ENCODE measurements at places on chromosomes 1 and 21.

DNA sequence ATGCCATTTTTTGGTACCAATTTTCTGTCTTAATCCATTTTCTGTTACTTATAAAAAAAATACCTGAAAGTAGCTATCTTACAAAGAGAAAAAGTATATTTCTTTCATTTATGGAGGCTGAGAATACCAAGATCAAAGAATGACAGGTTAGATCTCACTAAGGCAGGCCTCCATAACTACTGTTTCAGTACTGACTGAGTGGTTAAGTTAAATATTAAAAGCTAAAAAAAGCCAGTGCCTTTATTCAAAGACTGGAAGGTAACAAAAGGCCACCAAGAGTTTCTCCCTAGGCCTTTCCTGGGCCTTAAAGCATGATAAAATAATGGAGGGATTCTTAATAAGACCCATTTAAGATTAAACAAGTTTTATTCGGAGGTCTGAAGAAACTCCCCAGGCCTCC, 687.7 kb upstream of the ADGRL4 start:
- DNase-seq: no peak

GRCh38 chr1:2326524-2326923, 64.8 kb downstream of the MORN1 start:
- DNase-seq: no peak

GRCh38 chr1:19643121-19643520, 990 bp upstream of the NBL1 start:
- DNase-seq: no peak

DNA sequence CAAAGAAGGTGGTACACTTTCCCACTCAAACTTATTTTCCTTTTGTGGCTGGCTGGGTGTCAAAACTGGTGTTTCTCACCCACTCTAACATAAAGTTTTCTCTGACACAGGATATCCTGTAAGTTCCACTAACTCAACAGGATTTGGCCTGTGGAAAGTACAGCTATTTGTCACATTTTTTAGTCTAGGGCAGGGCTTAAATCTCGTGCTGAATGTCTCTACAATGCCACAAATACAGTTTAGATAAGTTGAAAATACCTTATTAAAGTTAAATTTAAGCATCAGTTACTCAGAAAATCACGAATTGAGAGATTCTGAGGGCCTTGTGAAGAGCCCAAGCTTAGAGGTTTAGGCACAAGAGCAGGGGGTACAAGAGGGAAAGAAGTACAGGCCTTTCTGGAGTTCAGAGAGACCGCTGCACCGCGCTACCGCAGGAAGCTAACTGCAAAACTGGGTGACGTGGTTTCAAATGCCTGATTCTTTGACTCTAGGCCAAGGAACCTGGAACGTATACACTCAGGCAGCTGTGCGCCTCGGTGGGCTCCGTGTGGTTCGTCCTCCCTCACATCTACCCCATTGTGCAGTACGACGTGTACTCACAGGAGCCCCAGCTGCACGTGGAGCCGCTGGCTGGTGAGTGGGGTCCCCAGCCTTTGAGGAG, 23.4 kb upstream of the PWP2 start:
- DNase-seq: peak; percentile 71

DNA sequence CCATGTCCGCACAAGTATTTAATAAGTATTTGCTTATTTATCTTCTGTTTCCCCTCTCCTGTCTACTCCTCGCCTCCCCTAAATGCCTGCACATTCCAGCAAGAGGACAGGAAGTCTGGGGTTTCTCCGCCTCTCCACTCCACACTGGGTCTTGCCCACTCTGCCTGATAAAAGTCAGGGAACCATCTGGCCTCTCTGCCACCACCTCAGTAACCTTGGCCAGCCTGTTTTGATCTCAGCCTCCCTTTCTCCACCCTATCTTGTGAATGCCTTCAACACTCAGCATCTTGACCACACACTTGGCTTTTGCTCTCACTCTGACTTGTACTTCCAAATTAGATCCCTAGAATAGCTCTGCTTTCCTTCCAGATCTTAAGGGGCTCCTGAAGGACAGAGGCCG, 165.3 kb upstream of the UBE2U start:
- DNase-seq: no peak

- DNase-seq: no peak
Measured at GRCh38 chr1:235199441-235199840, 38.4 kb upstream of the RBM34 start.

DNA sequence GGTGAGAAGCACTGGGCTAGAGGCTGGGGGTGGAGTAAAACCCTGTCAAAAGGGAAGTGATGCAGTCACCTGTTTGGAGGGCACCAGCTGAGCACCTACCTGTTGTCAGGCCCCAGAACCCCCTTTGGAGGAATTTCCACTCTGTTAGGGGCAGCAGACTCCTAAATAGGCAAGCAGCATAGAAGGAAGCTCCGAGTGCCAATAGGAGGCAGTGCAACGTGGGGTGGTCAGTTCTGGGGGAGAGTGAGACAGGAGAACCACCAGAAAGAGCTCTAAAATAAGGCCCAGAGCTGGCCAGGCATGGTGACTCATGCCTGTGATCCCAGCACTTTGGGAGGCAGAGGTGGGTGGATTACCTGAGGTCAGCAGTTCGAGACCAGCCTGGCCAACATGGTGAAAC, 203.7 kb upstream of the ZC3H12A start:
- DNase-seq: no peak

DNA sequence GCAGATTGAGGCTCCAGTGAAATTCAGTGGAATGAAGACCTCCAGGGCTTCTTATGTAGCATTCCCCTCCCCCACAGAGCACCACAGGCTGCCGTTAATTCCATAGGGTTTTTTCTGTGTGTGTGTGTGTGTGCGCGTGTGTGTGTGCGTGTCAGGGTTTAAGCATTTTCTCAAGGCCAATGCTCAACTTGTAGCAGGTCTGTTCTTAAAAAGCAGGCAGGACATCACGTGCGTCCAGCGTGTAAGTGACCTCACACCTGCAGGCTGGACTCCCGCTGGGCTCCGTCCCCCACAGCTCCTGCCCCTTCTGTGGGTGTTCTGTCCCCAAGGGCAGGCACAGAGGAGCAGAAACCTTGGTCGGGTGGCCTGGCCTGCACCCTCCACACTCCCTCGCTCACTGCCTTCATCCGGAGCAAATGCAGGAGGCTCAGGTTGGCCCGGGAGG, 5.3 kb downstream of the PRDM16 start:
- no peak for DNase-seq

- peak; percentile 62 for DNase-seq
Measured at GRCh38 chr1:9494936-9495758, 44.1 kb upstream of the SLC25A33 start.

DNA sequence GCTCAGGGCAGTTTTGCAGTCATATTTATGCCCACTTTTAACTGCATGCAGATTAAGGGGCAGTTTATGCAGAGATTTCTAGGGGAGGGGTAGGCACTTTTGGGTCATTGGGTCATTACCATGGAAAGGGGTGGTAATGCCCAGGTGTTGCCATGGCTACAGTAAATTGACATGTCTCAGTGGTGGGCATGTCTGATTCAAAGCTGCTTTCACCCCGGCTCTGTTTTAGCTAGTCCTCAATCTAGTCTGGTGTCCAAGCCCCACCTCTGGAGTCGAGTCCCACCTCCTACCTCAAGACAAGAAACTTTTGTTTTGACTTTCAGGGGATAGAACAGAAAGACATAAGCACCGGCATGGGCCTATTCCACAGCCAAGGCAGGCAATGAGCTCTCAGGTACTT, 8.9 kb upstream of the NEK2 start:
- DNase-seq: no peak

GRCh38 chr1:77556045-77556444, 126.4 kb downstream of the ZZZ3 start:
- no peak for DNase-seq

DNA sequence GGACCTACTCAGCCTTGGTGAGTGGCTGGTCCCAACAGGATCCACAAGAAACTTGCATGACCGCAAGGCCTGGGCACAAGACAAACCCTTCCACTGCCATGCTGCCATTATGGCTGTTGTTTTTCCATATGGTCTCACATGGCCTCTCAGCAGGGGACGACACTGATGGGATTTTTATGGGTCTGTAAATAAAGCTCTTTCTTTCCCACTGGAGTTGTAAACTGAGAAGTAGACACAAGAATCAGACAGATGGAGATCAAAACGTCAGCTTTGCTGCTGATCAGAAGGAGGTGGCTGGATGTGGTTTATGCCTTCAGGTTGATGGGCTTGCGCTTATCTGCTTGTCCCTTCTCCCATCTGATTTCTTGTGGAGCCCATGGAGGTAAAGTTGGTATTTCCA, 138.1 kb upstream of the KCNJ6 start:
- no peak for DNase-seq

GRCh38 chr21:42993051-42993712, 18.8 kb downstream of the PKNOX1 start:
- no peak for DNase-seq

- no peak for DNase-seq
Measured at GRCh38 chr1:86542631-86543030, 4.2 kb upstream of the CLCA4 start.

GRCh38 chr1:119958223-119958622, 61.9 kb upstream of the ADAM30 start:
- no peak for DNase-seq

DNA sequence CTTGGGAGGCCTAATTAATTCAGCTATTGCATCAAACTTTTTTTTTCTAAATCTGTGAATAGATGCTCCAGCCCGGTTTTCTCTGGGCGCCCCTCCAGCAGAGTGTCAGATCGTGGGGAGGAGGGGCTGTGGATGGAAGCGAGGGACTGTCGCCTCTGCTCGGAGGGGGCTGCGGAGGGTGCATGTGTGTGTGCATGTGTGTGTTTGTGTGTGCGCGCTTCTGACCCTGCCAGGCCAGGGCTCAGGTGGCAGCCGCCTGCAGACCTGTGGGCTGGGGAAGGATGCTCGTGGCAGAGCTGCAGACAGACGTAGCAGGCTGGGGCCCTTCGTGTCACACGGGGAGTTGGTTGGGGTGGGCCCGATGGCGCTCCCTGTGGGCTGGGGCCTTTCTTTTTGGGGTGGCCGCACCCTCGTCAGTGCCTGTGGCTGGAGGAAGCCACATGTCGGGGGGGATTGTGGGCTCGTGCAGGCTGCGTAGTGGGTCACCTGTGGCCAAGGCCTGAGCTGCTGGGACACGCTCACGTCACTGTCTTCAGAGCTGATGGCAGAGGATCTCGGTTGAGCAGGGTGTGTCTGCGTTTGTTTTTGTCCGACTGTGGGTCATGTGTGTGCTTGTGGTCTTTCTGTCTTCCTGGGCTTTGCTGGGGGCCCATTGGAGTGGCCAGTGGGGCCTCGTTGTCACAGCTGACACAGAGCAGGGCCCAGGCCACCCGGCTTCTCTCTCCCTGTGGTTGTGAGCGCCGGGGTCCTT, 2.8 kb downstream of the SKI start:
- peak; percentile 68 for DNase-seq

GRCh38 chr1:43415901-43416300, 26.2 kb downstream of the SZT2 start:
- no peak for DNase-seq

- peak; percentile 20 for DNase-seq
Measured at GRCh38 chr1:24277420-24278169, 41.6 kb upstream of the GRHL3 start.

DNA sequence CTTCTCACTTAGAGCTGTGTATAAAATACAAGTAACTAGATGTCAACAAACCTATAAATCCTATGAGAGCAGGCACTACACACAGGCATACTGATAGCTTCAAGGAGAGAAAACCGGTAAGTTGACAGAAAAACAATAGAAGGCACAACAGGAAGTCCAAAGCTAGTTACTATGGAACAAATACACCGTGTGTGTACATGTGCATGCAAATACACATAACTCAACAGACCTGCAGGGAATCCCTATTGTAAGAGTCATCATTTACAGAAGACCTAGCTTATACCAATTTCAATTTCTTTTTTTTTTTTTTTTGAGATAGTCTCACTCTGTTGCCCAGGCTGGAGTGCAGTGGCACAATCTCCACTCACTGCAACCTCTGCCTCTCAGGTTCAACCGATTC, 26.3 kb downstream of the JAK1 start:
- DNase-seq: no peak

- DNase-seq: no peak
Measured at GRCh38 chr1:41875487-41875886, 43.2 kb downstream of the HIVEP3 start.

DNA sequence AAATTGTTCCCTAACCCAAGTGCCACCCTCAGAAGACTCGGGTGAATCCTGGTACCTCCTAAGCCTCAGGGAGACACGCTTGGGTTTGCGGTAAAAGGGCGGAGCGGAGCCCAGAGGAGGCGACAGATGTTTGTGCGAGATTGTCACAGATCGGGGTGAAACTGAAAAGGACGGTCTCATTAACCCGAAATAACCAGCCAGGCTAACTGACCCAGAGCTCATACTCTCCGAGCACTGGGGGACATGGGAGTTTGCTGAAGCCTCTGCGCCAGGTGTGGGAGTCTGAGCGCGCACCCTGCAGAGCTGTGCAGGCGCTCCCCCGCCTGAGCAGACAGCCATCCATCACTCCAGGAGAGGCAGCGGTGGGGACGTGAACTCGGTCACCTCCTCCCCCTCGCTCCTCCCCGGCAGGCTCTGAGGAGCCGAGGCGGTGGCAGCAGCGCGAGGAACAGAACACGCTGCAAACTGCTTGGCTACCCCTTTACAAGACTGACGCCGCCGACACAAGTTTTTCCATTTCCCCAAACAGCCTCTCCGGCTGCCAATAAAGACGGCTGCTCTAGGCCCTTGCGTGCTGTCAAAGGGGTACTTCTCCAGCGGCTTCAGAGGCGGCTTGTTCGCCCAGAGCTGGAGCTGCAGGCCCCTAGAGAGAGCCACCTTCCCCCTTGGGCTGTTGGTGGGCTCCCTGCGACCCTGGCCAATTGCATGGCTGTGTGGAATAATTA, 43.5 kb downstream of the RRAGC start:
- no peak for DNase-seq

- no peak for DNase-seq
Measured at GRCh38 chr1:222931023-222931422, 116.2 kb downstream of the DISP1 start.

DNA sequence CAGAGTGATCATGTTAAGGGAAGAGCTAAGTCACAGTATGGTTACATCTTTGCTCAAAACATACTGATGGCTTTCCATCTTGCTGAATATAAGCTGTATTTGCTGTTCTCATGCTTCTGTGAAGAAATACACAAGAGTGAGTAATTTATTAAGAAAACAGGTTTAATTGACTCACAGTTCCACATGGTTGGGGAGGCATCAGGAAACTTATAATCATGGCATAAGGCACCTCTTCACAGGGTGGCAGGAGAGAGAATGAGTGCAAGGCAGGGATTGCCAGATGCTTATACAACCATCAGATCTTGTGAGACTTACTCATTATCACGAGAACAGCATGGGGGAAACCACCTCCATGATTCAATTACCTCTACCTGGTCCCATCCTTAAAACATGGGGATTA, 24.4 kb upstream of the RGS5 start:
- no peak for DNase-seq
